ENCODE measurements at places on chromosomes 1 and 21.

DNA sequence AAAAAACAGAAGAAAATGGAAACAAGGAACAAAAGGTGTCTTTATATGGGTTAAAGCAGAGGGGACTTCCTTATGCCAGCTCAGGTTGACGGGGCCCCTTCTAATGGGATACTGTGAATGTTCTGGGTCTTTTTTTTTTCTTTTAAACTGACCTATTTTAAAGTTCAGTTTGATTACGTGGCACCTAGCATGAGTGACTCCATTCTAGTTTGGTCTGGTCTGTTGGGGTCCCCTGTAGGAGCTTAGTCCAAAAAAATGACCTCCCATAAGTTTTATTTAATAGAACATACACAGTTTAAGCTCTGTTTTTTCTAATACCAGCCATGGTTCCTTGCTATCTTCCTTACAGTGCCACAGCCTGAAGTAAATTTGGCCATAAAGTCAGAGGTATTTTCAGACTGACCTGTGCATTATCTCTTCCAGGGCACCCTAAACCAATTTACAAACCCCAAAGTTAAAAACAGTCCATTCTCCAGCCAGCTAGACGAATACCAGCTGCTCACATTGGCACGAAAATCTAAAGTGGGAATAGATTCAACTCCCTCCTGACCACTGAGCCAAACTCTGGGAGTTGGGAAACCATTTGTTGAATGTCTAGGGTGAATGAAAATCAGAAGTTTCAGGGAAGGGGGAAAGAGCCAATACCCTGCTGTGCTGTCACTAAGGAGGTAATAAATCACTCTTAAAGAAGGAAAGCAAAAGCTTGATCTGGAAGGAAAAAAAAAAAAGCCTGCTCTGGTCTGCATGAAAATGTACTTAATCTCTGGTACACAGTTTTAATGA, 42.4 kb downstream of the AKNAD1 start:
- no peak for DNase-seq

- no peak for DNase-seq
Measured at GRCh38 chr1:81325397-81325796, 475.3 kb upstream of the ADGRL2 start.

DNA sequence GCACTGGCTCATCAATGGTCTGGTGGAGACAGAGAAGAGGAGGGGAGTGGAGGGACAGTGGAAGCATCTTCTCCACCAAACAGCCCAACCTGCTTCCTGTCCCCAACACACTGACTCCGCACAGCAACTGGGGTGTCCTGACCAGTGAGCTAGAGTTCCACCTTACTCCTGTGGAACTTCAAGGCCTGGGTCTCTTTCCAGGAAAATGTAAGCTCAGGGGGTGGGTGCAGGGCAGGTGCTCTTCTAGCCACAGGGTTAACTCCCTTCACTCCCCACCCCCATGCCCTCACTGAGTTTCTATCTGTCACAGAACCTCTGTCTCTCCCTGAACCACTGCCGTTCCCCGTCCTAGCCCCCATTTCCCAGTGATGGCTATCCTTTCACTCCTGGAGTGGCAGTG, 876 bp downstream of the MOB3C start:
- no peak for DNase-seq

GRCh38 chr1:117295001-117295400, 72.2 kb upstream of the MAN1A2 start:
- no peak for DNase-seq

GRCh38 chr1:61318319-61319125, 236.2 kb downstream of the NFIA start:
- DNase-seq: peak; percentile 76

GRCh38 chr1:116712510-116712909, 41.7 kb upstream of the CD2 start:
- no peak for DNase-seq

GRCh38 chr1:63975481-63975880, 201.7 kb downstream of the ROR1 start:
- DNase-seq: no peak

DNA sequence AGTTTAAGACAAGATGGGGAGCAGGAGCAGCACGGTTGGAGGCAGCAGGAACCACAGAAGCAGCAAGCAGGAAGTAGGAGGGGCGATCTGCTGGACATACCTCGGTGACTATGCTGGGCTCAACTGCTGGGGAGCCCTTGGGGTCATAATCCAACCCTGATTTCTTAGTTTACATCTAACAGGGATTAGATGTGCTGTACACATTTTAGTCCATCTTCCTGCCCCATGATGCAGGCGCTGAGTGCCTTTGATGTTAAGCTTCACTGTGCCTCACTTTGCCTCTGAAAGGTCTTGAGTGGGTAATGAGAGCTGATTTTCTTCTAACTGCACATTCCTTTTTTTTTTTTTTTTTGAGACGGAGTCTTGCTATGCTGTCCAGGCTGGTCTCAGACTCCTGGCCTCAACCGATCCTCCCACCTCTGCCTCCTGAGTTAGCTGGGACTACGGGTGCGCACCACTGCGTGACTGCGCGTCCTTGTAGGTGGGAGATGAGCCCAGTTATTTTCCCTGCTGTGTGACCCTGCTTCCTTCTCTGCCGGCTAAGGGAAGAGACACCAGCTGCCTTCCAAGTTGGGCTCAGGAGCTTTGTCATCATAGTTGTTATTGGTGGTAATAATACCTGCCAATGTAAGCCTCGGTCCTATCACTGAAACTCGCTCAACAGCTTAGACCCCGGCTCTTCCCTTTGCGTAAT, 1.1 kb upstream of the RCAN3 start:
- DNase-seq: peak; percentile 27

DNA sequence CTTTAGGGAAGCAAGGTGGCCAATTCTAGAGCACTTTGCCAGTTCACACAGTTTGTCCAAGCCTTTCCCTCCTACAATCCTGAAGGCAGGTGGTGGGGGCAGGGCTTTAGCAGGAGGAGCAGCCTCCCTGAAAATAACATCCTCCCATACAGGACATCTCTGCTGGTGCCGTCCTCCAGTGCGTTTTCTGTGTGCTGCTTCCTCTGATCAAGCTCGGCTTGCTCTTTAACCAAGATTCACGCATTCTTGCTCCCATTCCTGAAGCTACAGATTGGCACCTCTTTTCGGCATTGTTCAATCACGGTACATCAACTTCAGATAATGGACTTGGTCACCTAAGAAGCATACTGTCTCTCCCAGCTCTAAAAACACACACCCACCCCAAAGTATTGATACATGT, 7.5 kb upstream of the DPT start:
- DNase-seq: no peak

- no peak for DNase-seq
Measured at GRCh38 chr21:14585122-14585521, 39.0 kb upstream of the SAMSN1 start.

GRCh38 chr1:47682198-47682597, 244.4 kb downstream of the FOXD2 start:
- peak; percentile 36 for DNase-seq

DNA sequence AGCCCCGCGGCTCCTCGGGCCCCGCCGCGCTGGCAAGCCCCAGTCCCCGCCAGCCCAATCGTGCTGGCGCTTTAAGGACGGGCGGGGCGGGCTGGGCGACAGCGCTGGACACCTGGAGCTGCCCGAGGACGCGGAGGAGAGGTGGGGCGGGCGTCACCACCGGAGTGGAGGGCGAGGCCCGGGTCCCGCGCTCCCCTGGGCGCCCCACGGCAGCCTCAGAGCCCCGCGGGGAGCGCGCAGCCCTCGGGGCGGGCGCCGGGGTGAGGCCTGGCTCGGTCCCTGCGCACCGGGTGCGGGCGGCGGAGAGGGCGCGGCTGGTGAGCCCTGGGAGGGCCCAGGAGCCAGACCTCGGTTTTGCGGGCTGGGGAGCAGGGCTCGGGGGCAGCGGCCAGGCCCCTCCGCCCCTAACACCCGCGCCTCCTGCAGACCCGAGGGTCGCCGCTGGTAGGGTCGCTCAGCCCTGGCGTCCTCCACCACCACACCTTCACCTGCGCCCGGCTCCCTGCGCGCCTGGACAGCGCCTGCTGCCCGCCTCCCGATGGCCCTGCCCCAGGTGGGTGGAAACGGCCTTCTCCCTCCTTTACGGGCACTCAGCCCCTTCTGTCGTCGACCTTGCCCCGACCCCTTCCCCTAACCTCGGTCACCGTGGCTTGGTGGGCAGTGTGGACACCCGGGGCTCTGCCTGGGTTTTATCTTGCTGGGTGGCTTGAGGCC, at the start of gene TMEM61:
TSS of gene TMEM61 (plus strand) at position 101 of the 714 bp plus-strand sequence. CDS start at position 539, 438 bp downstream.
- DNase-seq: peak; percentile 75

- DNase-seq: no peak
Measured at GRCh38 chr1:231705806-231706760, 79.5 kb downstream of the DISC1 start.

DNA sequence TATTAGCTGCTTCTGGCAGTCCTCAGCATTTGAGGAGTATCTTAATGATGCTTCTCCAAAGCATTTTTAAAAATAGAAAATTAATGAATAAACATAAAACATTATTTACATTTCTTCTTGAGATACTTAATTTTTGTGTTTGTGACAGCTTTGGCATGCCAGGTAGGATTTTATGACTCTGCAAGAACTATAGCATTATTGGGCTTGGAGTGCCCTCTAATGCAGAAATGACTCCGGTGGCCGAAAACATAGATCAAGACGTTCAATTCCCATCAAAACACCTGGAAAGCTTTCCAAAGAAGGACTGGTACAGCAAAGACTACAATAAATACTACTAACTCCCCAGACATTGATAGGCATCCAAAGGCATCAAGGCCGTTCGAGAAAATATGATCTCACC, 366.4 kb upstream of the CXADR start:
- DNase-seq: no peak

DNA sequence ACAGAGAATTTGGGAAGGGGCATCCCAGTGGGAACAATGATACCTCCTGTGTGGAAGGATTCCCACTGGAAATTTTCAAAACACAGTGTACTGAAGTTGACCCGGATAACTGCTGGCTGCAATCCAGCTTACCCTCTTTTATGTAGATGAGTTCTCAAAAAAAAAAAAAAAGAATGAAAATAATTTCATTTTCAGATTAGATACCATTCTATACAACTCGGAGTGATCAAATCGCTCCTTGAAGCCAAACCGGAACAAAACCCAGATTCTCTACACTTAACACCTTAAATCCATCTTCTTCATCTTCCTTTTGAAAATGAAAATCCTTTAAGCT, 69.1 kb downstream of the KAZN start:
- no peak for DNase-seq

DNA sequence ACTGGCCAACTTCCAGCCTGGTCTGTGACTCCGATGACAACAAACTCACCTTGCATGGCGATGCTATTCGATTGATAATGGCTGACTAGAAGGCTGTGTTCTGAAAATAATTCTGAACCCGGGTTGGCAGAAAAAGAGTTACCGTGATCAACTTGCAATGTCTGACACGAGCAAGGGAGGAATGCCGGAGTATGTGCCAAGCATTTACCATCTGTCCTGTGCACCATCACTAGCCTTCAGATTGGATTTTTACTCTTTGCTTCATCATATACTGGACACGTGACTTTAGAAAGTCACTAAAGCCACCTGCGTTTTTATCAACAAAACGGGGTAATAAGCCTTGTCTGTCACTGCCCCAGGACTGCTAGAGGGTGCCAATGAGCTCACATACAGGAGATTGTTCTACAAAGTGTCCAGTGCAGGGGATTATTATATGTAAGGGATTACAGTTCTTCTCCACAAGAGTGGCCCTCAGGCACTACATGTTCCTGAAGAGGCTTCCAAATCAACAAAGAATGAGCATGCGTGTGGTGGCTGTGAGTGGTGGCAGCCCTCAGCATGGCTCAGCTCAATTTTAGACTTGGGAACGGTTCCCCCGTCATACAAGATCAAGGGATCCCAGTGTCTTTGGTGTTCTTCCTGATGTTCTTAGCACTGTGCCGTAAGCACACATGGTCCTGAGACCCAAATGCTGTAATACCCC, 35.8 kb downstream of the SSBP3 start:
- DNase-seq: no peak

GRCh38 chr1:113928941-113929749, at the start of gene HIPK1:
Gene HIPK1 (plus strand): TSS chr1:113929324.
- DNase-seq: peak; percentile 89

- no peak for DNase-seq
Measured at GRCh38 chr1:205480349-205480985, 24.0 kb upstream of the CDK18 start.

GRCh38 chr21:39087238-39088030, 95.8 kb downstream of the PSMG1 start:
- no peak for DNase-seq

All from lower leg skin (tissue), 4 donors.